AG04449 (cell line): ENCODE measurements at places on chromosomes 3 and 15.

DNA sequence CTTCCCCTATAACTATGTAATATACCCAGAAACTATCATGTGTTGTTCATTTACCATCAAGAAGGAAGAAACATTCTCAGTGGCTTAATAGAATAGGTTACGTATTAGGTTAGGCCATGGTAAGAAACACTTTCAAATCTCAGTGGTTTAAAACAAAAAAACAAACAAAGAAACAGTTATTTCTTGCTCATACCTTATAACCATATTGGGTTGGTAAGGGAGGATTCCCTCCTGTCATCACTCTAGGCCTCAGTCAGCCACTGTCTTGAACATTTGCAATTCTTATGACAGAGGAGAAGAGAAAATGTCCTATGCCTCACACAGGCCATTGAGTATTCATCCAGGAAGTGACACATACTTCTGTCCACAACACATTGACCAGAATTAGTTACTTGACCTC, 727.7 kb upstream of the NECTIN3 start:
- no peak for DNase-seq

GRCh38 chr3:64150623-64151207, 74.6 kb downstream of the PRICKLE2 start:
- DNase-seq, result peak; percentile 89

DNA sequence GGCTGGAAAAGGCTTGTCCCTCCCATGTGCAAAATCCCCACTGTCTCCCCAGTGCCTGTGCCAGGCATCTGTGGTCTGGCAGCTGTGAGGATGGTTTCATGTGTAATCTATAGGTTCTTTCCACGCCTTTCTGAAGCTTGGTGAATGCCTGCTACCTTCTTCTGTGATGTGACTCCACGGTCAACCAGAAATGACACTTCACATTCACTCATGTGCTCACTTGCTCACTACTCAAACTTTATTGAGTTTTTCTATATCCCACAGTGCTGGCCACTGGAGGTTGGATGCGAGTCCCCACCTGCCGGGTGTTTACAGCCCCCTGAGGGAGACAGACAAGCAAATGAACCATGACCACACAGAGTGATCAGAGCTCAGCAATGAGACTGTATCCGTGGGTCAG, 27.9 kb upstream of the TLE3 start:
- no peak for DNase-seq

DNA sequence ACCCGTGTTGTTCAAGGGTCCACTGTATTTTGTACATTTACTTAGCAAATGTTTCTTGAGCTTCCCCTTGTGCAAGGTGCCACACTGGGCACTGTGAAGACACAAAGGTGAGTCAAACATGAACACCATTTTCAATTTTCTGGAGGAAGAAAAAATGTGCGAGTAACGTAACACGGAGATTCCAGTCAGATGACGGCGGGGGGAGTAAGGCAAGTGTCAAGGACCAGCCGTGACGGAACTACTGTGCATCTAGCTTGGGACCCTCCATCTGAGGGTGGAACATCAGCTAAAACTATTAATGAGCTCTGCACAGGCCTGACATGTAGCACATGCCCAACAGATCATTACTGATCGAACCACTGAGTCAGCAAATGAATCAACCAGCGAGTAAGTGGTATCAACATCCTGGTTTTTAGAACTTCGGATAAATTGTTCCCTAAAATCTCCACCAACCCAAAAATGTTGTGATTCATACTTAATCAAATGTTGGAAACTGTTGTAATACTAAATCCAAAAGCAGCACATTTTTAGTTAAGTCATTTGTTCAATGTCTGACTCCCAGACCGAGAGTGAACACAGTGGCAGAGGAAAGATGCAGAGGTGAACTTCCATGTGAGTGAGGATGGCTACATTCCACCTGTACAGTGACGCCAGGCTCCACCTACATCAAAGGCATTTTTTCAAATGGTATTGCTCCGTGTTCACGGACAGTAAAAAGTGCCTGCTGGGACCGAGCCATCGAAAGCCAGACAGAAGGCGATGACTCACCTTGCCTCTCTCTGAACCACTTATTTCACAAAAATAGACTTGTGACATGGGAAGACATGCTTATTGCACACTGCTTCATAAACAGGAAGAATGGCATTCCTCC, 172.2 kb downstream of the ATP10A start:
- DNase-seq, result peak; percentile 53

GRCh38 chr3:125003369-125003853, 52.4 kb downstream of the HEG1 start:
- DNase-seq, result no peak

GRCh38 chr3:184341925-184342324, 4.5 kb downstream of the FAM131A start:
- DNase-seq, result no peak

DNA sequence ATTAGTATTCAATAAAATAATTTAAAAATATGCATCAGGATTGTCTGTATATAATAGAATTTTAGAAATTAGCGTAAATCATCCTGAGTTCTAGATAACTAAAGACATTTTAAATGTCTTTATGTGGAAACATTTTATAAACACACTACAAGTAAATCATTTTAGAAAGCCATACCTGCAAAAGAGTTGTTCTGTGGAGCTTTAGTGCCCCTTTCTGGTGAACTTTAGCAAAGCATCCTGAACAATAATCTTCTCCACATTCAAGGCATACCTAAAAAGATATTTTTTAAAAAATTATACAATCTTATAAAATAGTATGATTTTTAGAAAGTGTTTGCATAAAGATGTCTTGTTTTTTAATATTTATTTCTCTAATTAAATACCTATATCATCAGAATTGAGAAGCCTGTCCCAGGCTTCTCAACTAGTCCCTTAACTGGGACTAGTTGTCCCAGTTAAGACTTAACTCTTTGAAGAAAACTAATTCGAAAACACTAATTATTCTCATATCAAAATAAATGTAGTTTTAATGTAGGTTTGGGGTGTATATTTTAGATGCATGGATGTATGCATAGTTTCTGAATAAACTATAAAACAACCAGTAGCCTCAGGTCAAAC, 29.7 kb downstream of the ZBBX start:
- DNase-seq, result no peak

DNA sequence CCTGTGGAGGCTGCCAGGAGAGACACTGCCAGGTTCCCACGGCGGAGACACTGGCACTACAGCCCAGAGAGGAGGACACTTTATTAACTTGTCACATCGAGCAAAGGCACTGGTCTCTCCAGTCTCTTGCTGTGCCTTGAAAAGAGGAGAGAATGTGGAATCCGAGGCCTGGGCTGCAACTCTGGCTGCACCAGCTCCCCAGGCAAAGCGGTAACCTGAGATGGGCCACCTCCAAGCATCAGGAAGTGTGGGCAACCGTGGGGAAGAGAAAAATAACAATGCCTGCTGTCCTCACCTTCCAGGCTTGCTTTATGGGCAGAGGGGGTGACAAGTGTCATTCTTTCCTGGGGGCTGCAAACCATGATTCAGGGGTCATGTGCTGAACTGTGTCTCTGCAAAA, 91.6 kb upstream of the RGMA start:
- DNase-seq, result no peak

DNA sequence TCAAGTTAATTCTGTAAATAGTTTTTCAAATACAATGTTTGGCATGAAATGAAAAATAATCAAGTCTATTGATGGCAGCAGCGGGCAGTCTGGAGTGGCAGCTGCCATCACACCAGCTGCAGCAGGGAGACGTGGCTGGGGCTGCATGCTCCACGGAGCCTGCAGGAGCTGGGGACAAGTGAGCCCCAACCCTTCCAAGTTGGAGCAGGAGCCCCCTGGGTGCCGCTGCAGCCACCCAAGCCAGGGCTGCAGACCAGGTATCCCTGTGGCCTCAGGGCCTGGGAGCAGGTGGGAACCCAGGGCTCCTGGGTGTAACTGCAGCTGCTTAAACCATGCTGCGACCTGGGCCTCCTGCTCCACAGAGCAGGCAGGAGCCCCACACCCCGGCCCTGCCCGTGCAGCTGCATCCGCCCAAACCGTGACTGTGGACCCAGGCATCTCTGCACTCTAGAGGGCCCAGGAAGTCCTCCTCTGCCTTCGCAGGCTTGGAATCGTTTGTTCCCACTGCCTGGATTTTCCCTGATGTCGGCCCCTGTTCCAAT, 257.4 kb downstream of the PLOD2 start:
- DNase-seq, result no peak

GRCh38 chr3:128112357-128112968, 11.1 kb downstream of the RUVBL1 start:
- peak; percentile 58 for DNase-seq

DNA sequence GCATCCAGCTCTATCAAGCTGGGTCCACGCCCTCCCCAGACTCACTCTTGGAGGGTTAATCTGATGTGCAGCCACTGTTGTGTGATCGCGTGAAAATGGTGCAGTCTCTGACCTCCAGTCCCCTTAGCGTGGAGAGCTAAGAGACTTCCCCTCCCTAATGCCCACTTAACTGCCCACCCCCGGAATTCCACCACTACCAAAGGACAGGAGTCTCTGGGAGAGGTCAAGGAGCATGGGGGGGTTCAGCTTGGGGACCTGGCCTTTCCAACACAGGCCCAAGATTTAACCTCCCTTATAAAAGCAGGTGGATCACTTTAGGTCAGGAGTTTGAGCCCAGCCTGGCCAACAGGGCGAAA, 48.8 kb downstream of the CCDC12 start:
- no peak for DNase-seq

DNA sequence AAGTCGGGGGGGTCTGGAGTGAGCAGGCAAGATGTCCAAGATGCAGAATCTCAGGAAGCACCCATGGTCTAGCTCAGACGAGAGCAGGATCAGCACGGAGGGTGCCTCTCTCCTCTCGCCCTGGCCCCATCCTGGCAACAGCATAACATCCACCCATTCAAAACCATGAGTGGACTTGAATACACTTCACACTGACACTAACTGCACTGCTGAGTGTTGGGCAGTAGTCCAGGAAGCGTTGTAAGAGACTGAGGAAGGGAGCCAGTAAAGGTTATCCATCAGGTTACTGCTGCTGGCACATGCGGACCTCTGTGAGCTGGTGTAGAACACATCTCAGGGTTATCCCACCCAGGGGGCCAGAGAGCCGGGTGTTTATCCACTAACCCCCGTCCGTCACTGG, 131.0 kb upstream of the TOPAZ1 start:
- no peak for DNase-seq

DNA sequence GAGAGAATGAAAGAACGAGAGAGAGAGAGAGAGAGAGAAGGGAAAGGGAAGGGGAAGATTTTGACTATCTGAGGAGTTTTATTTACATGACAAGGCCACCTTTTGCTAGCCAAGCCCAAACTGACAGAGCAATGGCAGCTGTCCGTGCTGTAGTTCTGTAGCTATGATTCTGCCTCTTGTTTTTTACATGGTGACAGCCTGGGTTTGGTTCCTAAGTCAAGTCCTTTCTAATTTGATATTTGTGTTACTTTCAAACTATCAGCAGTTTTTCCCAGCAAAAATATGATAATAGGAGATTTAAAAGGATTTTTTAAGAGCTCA, 26.3 kb upstream of the MFGE8 start:
- no peak for DNase-seq

GRCh38 chr15:63896336-63897115, 62.8 kb upstream of the HERC1 start:
- DNase-seq, result no peak

DNA sequence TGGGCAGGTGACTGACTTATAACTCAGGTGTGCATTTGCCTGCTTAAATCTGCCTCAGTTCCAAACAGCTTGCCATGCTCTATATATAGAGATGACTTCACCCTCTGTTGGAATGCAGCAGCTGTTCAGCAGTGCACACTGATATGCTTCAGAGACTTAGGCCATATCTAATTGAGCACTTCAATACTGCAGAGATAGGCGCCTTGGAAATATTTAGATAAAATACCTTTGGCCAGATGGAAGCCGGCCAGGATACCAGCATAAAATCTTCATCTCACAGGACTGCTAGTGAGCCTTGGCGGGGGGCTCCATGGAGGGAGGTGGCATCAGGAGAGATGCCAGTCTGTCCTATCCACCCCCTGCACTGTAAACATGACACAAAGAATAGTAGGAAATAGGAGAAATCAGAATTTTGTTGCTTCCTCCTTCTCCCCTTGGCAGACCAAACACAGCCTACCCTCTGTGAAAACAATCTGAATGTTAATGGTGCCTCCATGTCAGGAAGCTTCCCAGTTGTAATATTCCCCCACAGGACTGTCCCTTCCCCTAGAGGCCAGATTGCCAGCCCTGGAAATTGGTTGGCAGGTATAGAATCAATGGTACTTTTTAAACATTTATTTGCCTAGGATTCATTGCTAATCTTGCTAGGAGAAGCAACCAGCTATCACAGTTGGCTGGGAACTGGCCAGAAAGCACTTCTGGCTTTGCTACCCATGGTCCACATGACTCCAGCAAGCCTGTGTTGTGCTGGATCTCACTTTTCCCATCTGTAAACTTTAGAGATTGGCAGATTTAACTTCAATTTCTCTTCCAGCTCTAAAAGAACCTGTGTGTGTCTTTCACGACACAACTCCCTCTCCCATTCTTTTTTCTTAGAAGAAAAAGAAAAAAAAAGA, 215.5 kb upstream of the KCNMB2 start:
- peak; percentile 19 for DNase-seq

GRCh38 chr15:28955993-28956421, 70.2 kb downstream of the APBA2 start:
- DNase-seq, result peak; percentile 42

DNA sequence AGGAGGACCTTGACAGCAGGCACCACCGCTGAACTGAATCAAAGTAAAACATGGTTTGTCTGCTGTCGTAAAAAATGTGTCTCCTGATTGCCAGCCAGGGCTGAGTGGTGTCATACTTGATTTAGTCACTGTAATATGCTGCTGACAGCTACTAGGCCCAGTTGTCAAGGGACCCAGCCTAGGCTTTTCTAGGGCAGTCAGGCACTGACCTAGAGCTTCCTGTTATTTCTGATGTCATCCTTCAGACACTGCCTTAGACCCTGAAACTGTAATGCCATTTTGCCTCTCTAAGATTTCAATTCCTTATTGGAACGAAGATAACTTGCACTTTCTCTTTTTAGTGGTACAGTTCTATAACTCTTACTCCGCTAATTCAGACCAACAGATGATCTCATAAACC, 2.6 kb upstream of the MRPL3 start:
- DNase-seq, result no peak

DNA sequence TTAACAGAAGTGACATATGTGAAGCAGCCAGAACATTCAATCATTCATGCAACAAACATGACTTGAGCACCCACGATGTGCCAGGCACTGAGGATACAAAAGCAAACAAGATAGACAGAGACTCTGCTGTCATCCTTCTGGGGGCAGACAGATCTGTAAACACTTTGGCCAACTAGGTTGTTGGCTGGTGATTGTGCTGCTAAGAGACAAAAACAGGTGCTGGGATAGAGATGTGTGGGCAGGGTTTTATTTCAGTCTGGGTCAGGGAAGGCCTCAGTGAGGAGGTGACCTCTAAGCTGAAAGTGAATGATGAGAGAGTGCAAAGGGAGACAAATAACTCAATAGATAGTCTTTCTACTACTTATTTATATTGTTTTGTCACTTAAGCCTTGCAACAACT, 147.0 kb upstream of the VEPH1 start:
- no peak for DNase-seq

DNA sequence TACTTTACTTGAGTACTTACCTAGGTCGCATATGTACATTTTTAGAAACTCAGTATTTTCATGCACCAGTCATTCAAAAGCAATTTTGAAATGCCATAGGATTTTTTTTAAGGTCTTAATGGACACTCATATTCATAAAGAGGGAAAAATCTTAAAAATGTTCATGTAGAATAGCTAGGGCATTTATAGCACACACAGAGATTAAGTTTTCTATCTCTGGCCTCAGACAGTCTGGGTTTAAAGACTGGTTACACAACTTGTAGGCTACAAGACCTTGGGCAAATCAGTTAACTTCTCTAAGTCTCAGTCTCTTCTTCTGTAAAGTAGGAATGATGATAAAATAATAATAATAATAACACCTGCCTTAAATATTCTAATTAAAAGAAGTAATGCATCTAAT, 48.5 kb upstream of the UBP1 start:
- no peak for DNase-seq
